SK-N-SH (cell line): ENCODE measurements at places on chromosomes 3 and 15. TPM values are rescaled to one million over a fixed set of nuclear protein-coding genes. Genes with fewer than 3 reads are reported as not detected.

DNA sequence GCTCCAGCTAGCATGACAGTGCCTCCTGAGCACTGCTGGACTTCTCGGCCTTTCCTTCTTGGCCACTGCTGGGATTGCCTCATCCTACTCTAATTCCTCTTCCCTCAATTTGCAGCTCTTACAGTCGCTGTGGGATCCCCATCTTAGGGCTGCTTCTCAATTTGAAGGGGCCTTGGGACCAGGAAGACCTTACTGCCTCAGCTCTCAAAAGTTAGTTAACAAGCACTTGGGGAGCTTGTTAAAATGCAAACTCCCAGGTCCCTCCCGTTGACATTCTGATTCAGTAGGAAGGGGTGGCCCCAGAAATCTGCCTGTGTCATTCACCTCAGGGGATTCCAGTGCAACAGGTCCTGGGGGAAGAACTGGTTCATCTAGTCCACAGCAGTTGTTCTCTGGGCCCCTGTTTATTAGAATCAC, 14.8 kb downstream of the BDH1 start:
- peaks cover 8% of the 10 kb centered on the region; the same call in 1 of the 2 replicates for H3K4me1 ChIP-seq
- H3K27ac ChIP-seq = no peak overlapping the region
- no peak overlapping the region for H3K4me3 ChIP-seq
- no peak for DNase-seq
- H3K36me3 ChIP-seq = no peaks in the 10 kb centered on the region; the same call in 1 of the 2 replicates
- no peaks in the 10 kb centered on the region for H3K27me3 ChIP-seq

DNA sequence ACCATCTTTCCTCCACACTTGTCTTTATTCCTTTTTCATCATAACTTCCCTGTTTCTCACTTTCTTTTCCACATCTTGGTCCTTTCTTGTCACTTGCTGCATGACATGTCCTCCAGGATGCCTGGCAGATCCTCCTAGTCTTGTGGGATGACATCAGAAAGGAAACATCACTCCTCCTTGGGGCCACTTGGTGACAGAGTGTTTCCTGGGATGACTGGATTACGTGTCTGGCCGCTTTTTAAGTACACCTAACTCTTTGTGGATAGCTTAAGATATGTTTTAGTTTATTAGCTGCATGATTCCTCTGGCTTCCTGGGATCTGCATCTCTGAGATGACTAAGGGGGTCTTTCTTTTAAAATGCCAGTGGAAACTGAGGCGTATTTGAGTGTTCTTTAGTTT, 363.5 kb upstream of the FRG2C start:
- H3K27ac ChIP-seq = no peak overlapping the region
- no peak for DNase-seq
- no peaks in the 10 kb centered on the region for H3K27me3 ChIP-seq
- H3K36me3 ChIP-seq = no peaks in the 10 kb centered on the region

GRCh38 chr3:171561596-171562323, 101.6 kb upstream of the TNIK start:
- no peaks in the 10 kb centered on the region for H3K27me3 ChIP-seq
- H3K36me3 ChIP-seq = no peaks in the 10 kb centered on the region
- no peak overlapping the region for H3K4me3 ChIP-seq
- no peak for DNase-seq

DNA sequence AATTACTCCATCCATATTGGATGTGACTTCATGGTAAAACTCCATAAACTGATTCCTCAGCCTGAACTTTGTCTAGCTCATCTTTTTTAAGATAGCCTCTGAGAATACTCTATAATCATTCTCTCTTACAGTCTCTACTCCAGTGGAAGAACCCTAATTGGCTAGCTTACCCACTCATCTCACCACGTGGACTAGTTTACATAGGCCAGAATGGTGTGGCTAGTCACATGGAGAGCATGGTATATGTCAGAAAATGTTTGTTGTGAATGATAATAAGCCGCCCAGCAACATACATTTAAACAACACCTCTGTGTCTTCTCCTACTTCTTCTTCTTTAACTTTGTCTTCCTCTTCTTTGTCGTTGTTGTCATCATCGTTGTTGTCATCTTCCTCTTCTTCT, 389.2 kb upstream of the LRRC3B start:
- H3K4me3 ChIP-seq = no peak overlapping the region
- no peak overlapping the region for H3K27ac ChIP-seq
- no peaks in the 10 kb centered on the region for H3K4me1 ChIP-seq
- H3K36me3 ChIP-seq = no peaks in the 10 kb centered on the region
- no peaks in the 10 kb centered on the region for H3K27me3 ChIP-seq
- DNase-seq = no peak

DNA sequence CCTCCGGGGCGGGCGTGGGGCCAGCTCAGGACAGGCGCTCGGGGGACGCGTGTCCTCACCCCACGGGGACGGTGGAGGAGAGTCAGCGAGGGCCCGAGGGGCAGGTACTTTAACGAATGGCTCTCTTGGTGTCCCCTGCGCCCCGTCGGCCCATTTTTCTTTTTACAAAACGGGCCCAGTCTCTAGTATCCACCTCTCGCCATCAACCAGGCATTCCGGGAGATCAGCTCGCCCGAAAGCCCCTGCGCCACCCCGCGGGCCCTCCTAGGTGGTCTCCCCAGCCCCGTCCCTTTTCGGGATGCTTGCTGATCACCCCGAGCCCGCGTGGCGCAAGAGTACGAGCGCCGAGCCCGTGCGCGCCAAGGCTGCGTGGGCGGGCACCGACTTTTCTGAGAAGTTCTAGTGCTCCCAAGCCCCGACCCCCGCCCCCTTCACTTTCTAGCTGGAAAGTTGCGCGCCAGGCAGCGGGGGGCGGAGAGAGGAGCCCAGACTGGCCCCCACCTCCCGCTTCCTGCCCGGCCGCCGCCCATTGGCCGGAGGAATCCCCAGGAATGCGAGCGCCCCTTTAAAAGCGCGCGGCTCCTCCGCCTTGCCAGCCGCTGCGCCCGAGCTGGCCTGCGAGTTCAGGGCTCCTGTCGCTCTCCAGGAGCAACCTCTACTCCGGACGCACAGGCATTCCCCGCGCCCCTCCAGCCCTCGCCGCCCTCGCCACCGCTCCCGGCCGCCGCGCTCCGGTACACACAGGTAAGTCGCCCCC, at the start of gene THBS1:
Gene THBS1, plus strand, starts transcription at position 595 of the 757 bp plus-strand sequence. CDS start 779 bp downstream, outside the sequence.
- no peaks in the 10 kb centered on the region for H3K27me3 ChIP-seq
- DNase-seq = peak; percentile 71
- H3K4me3 ChIP-seq = peak within 1 kb of the TSS; percentile 59
- H3K27ac ChIP-seq = peak within 1 kb of the TSS; percentile 94
- H3K4me1 ChIP-seq = peaks cover 6% of the 10 kb centered on the region; the same call in 1 of the 2 replicates
- H3K36me3 ChIP-seq = peaks cover 35% of the 10 kb centered on the region; the same call in 1 of the 2 replicates

GRCh38 chr3:16490062-16490619, 23.4 kb downstream of the RFTN1 start:
- H3K36me3 ChIP-seq = peaks cover 15% of the 10 kb centered on the region
- no peak overlapping the region for H3K4me3 ChIP-seq
- H3K27me3 ChIP-seq = no peaks in the 10 kb centered on the region
- peak; percentile 33 for DNase-seq
- H3K27ac ChIP-seq = peak overlapping the region; percentile 78

- no peak for DNase-seq
- H3K27me3 ChIP-seq = no peaks in the 10 kb centered on the region
- no peak overlapping the region for H3K27ac ChIP-seq
- H3K4me1 ChIP-seq = no peaks in the 10 kb centered on the region
- no peak overlapping the region for H3K4me3 ChIP-seq
Observed at GRCh38 chr15:79779746-79780145, 117.1 kb downstream of the MTHFS start.

- no peaks in the 10 kb centered on the region; the same call in 1 of the 2 replicates for H3K4me1 ChIP-seq
- DNase-seq = no peak
- no peaks in the 10 kb centered on the region for H3K36me3 ChIP-seq
- H3K27ac ChIP-seq = no peak overlapping the region
- H3K27me3 ChIP-seq = no peaks in the 10 kb centered on the region
- H3K4me3 ChIP-seq = no peak overlapping the region
Observed at GRCh38 chr3:31680072-31680870, 147.5 kb downstream of the STT3B start.

DNA sequence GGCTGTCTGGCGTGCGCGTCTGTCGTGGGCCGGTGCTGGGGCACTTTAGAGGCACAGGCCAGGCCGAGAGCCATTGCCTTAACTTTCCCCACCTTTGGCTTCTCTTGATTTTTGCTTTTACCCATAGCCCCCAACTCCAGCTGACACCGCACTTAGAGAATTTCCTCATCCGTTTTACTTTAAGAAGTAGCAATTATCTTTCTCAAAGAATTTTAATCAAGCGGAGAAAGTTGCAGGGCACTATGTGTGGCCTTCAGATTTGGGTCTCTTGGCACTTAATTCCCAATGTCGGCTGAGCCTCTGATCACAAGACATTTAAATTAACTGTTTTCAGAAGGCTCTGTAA, 1.2 kb downstream of the ALDH1A3 start:
- peak overlapping the region; percentile 57; the same call in 1 of the 2 replicates for H3K4me3 ChIP-seq
- no peaks in the 10 kb centered on the region for H3K4me1 ChIP-seq
- no peaks in the 10 kb centered on the region for H3K36me3 ChIP-seq
- no peak for DNase-seq
- H3K27me3 ChIP-seq = no peaks in the 10 kb centered on the region

- no peak overlapping the region for H3K27ac ChIP-seq
- H3K27me3 ChIP-seq = no peaks in the 10 kb centered on the region; the same call in 1 of the 2 replicates
- no peak overlapping the region for H3K4me3 ChIP-seq
- peaks cover 4% of the 10 kb centered on the region; the same call in 1 of the 2 replicates for H3K4me1 ChIP-seq
Observed at GRCh38 chr3:39021029-39021428, 30.7 kb downstream of the SCN11A start.

DNA sequence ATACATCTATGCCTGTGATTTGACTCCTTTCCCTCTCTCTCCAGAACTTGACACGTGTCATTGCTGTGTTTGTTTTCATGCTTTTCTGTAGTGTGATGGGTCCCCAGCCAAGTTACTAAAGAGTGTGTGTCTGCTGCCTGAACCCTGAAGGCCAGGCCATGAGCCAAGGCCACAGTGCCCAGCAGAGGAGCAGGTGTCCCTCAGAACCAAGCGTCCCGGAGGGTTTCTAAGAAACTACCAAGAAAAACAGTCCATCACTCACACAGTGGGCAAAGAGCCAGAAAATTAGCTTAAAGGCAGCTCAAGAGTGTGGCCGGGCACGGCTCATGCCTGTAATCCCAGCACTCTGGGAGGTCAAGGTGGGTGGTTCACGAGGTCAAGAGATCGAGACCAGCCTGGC, 35.2 kb downstream of the FBXO45 start:
- DNase-seq = no peak
- no peaks in the 10 kb centered on the region for H3K36me3 ChIP-seq
- no peaks in the 10 kb centered on the region for H3K27me3 ChIP-seq
- H3K4me3 ChIP-seq = no peak overlapping the region
- H3K27ac ChIP-seq = no peak overlapping the region

- H3K27me3 ChIP-seq = no peaks in the 10 kb centered on the region
- no peak overlapping the region for H3K4me3 ChIP-seq
- peaks cover 30% of the 10 kb centered on the region; the same call in 1 of the 2 replicates for H3K4me1 ChIP-seq
- peak; percentile 75 for DNase-seq
- no peaks in the 10 kb centered on the region for H3K36me3 ChIP-seq
- no peak overlapping the region for H3K27ac ChIP-seq
Observed at GRCh38 chr3:195124378-195124992, 146.5 kb downstream of the XXYLT1 start.

- DNase-seq = peak; percentile 17
- no peaks in the 10 kb centered on the region for H3K36me3 ChIP-seq
- H3K27me3 ChIP-seq = peaks cover 5% of the 10 kb centered on the region; the same call in 1 of the 2 replicates
- peaks cover 5% of the 10 kb centered on the region for H3K4me1 ChIP-seq
- no peak overlapping the region for H3K4me3 ChIP-seq
Observed at GRCh38 chr3:97817965-97818364, 3.8 kb upstream of the CRYBG3 start.

GRCh38 chr3:116802651-116803050, 93.1 kb downstream of the TUSC7 start:
- no peak for DNase-seq
- no peaks in the 10 kb centered on the region for H3K36me3 ChIP-seq
- no peaks in the 10 kb centered on the region for H3K4me1 ChIP-seq

GRCh38 chr3:38669668-38670067, 20.2 kb upstream of the SCN5A start:
- H3K27me3 ChIP-seq = no peaks in the 10 kb centered on the region; the same call in 1 of the 2 replicates
- no peaks in the 10 kb centered on the region for H3K36me3 ChIP-seq
- no peak overlapping the region for H3K27ac ChIP-seq
- no peak overlapping the region for H3K4me3 ChIP-seq
- H3K4me1 ChIP-seq = no peaks in the 10 kb centered on the region

GRCh38 chr3:186849374-186849975, 7.0 kb downstream of the ADIPOQ start:
- no peak overlapping the region for H3K27ac ChIP-seq
- no peaks in the 10 kb centered on the region for H3K4me1 ChIP-seq
- H3K27me3 ChIP-seq = peaks cover 17% of the 10 kb centered on the region; the same call in 1 of the 2 replicates
- H3K36me3 ChIP-seq = no peaks in the 10 kb centered on the region

- H3K4me3 ChIP-seq = no peak overlapping the region; the same call in 1 of the 2 replicates
- H3K36me3 ChIP-seq = no peaks in the 10 kb centered on the region
- no peaks in the 10 kb centered on the region for H3K4me1 ChIP-seq
- peaks cover 36% of the 10 kb centered on the region for H3K27me3 ChIP-seq
- H3K27ac ChIP-seq = no peak overlapping the region
Observed at GRCh38 chr3:192409201-192409837, 318.0 kb downstream of the FGF12 start.

- no peaks in the 10 kb centered on the region for H3K4me1 ChIP-seq
- H3K27ac ChIP-seq = no peak overlapping the region
- DNase-seq = no peak
- no peak overlapping the region for H3K4me3 ChIP-seq
- no peaks in the 10 kb centered on the region for H3K36me3 ChIP-seq
- no peaks in the 10 kb centered on the region for H3K27me3 ChIP-seq
Observed at GRCh38 chr3:81268526-81268925, 492.9 kb downstream of the GBE1 start.

DNA sequence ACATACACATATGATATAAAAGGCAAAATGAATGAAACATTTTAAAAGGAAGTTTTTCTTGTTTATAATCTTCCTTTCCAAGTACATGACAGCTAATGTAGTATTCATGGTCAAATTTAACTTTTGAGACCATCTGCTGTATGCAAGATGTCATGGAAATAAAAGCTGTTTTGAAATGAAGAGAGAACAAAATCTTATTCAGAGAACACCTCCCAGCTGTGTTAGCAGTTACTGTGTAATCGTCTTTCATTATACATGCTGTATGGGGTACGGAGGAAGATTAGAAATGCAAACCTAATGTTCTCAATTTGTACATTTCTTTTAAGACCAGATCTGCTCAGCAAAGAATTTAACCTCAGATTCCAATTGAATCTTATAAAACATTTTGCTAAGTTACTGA, 1182.3 kb downstream of the OTOL1 start:
- H3K4me3 ChIP-seq = no peak overlapping the region
- no peaks in the 10 kb centered on the region for H3K36me3 ChIP-seq
- no peaks in the 10 kb centered on the region for H3K4me1 ChIP-seq
- DNase-seq = no peak
- no peaks in the 10 kb centered on the region for H3K27me3 ChIP-seq

GRCh38 chr15:38888701-38889221, 324.1 kb upstream of the RASGRP1 start:
- no peak overlapping the region for H3K4me3 ChIP-seq
- no peaks in the 10 kb centered on the region for H3K36me3 ChIP-seq
- peak; percentile 40 for DNase-seq

The PLSCR4 gene
- 0.05 and 0.11 TPM in 2 replicates for polyA plus RNA-seq

The IRAK2 gene
- 7.7 and 8.6 TPM in 2 replicates for polyA plus RNA-seq

The TBL1XR1 gene
- 16.7 and 20.9 TPM in 2 replicates for polyA plus RNA-seq

The WDR49 gene
- not detected in 2 replicates for polyA plus RNA-seq

The GOLGA8H gene
- polyA plus RNA-seq = 0.86 and 0.89 TPM in 2 replicates

The ACTC1 gene
- polyA plus RNA-seq = not detected in 2 replicates

The LPCAT4 gene
- polyA plus RNA-seq = 78.6 and 88.4 TPM in 2 replicates

The SH3GL3 gene
- not detected in 2 replicates for polyA plus RNA-seq

The AADACL2 gene
- not detected in 2 replicates for polyA plus RNA-seq

The RTP1 gene
- not detected in 2 replicates for polyA plus RNA-seq
